Left kidney (tissue), 8 donors: ENCODE measurements at places on chromosomes 7 and 10. TPM values are rescaled to one million over a fixed set of nuclear protein-coding genes. Genes with fewer than 3 reads are reported as not detected.

OR2A7 gene
- 9.4 TPM for polyA plus RNA-seq

TRIM50 gene
- 0.32 TPM for polyA plus RNA-seq

- DNase-seq = no peak
Measured at GRCh38 chr10:85008488-85009184, 680.2 kb downstream of the CCSER2 start.

DNA sequence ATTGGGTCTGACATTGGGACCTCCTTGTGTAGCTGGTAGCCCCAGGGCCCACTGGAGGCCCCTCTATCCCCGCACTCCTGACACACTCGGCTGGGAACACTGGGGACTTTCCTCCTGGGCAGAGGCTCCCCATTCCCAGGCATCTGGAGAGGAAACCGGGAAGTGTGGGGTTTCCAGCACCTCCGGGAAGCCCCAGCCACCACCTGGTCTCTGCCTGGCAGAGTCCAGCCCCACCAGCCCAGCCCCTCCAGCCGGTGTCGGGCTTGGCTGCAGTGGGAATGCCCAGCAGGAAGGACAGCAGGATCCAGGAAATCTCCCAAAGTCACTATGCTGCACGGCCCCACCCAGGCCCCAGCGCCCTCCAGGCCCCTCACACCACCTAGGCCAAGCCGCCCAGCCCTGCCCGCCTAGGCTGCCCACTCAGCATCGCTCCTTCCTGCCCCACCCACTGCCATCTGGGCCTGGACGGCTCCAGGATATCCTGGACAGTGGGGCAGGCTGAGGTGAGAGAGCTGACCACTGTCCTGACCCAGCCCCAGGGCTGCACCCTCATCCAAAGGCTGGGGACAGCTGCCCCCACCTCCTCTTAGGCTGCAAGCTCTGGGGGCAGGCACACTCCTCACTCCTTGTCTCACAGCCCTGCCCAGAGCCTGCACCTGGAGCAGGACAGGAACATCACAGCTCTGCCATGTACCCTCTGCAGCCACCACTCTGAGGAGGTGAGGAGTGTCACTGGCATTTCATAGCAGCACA, 11.8 kb downstream of the RASGEF1A start:
- DNase-seq = no peak

- no peak for DNase-seq
Measured at GRCh38 chr10:131109726-131110125, 201.8 kb downstream of the TCERG1L start.

- no peak for DNase-seq
Measured at GRCh38 chr10:100209303-100209702, 20.1 kb downstream of the CHUK start.

DNA sequence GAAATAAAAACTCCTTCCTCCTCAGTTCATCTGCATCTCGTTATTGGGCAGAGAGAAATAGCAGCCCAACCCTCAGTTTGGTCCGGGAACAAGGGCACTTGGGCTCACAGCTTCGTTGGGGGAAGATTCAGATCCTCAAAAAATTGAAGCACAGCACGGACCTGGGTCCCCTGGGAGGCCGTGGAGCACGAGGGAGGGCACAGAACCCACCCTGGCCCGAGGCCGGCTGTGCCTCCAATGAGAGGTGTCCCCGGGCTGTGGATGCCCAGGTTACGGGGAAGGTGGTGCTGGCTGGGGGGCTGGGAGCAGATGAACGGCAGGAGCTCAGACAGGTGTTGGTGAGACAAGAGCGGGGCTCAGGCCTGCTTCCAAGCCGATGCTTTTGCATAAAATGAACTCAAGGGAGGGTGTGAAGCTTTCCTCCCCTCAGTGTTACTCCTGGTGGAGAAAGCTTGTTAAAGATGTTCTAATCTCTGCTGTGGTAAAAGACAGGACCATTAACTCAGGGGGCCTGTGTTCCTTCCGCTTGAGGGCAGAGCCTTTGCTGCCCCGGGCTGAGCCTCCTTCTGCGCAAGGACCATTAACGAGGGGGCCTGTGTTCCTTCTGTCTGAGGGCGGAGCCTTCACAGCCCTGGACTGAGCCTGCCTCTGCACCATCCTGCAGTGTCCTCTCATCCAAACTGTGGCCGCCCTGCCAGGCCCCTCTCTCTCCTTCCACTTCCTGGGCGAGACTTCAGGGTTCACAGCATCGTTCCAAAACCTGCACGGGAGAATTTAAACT, 302.2 kb downstream of the ADARB2 start:
- no peak for DNase-seq

DNA sequence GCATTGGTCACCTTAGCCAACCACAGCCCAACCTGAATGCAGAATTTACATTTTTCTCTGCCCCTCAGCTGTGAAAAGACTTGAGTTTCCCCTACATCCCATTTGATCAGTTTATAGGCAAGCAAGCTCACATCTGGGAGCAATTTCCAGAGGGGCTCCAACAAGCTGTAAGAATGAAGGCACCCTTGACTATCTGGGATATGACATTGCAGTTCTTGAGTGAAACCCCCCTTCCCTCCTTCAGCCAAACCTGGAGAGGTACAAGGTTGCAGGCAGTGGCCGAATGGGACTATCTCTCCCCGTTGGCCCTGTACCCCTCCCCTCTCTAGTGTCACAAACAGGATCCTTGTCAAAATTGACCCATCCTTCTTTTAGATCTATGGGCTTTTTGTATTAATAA, 30.5 kb downstream of the POLL start:
- no peak for DNase-seq

- DNase-seq = no peak
Measured at GRCh38 chr7:93943816-93944540, 22.4 kb downstream of the GNG11 start.
